ENCODE measurements at places on chromosomes 5 and 9.

- no peaks in the 10 kb centered on the region for H3K36me3 ChIP-seq
- peak; percentile 88 for DNase-seq
- no peak overlapping the region for H3K27ac ChIP-seq
- peaks cover 1% of the 10 kb centered on the region for H3K4me1 ChIP-seq
- no peak overlapping the region for H3K4me3 ChIP-seq
- H3K27me3 ChIP-seq = no peaks in the 10 kb centered on the region
Observed at GRCh38 chr9:116572095-116572748, 114.9 kb upstream of the TRIM32 start.

- DNase-seq = no peak
- no peak overlapping the region for H3K4me3 ChIP-seq
- no peaks in the 10 kb centered on the region for H3K36me3 ChIP-seq
- no peaks in the 10 kb centered on the region for H3K4me1 ChIP-seq
- no peaks in the 10 kb centered on the region for H3K27me3 ChIP-seq
Observed at GRCh38 chr9:115382865-115383264, 264.9 kb upstream of the TNC start.

- no peak overlapping the region for H3K27ac ChIP-seq
- H3K4me3 ChIP-seq = no peak overlapping the region
- H3K36me3 ChIP-seq = no peaks in the 10 kb centered on the region
- H3K4me1 ChIP-seq = no peaks in the 10 kb centered on the region
Observed at GRCh38 chr5:122111460-122111859, 17.9 kb upstream of the ZNF474 start.

GRCh38 chr9:127033061-127033460, 89.4 kb downstream of the ANGPTL2 start:
- no peaks in the 10 kb centered on the region for H3K27me3 ChIP-seq
- H3K4me1 ChIP-seq = 0 out of 2 replicates have a peak, but pooled peaks cover 11% of the 10 kb centered on the region
- no peaks in the 10 kb centered on the region for H3K36me3 ChIP-seq
- no peak overlapping the region for H3K4me3 ChIP-seq

- H3K4me1 ChIP-seq = no peaks in the 10 kb centered on the region
- no peak within 1 kb of the TSS for H3K4me3 ChIP-seq
- no peaks in the 10 kb centered on the region for H3K27me3 ChIP-seq
- peak; percentile 30 for DNase-seq
- no peak within 1 kb of the TSS for H3K27ac ChIP-seq
Observed at GRCh38 chr9:133421615-133422542, at the start of gene ADAMTS13. Gene ADAMTS13, plus strand, starts transcription at chr9:133422367. Its CDS starts 77 bp downstream, at chr9:133422444.

DNA sequence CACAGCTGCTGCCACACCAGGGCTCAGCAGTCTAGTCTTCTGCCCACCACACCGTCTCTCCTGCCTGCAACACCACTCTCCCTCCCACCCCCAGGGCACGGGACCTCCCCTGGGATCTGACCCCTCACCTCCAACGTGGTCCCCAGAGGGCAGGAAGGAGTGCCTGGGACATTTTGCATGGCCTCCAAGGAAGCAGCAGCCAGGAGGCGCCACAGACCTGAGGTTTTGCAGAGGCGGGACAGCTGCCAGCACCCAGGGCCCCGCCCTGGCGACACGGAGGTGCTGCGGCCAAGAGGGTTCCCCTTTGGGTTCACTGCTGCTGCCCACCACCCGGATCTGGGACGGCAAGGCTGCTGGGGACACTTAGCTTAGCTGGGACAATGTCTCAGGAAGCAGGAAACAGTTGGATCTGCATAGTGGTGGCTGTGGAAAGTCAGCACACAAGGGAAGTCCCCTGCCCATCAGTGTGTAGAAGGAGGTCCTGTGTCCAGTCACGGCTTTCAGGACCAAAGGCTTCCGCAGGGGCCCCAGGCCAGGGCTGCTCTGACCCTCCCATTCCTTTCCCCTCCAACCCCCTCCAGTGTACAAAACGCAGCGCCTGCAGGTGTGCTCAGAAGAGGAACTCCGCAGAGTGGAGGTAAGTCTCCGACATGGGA, 13.8 kb downstream of the PROP1 start:
- no peaks in the 10 kb centered on the region for H3K36me3 ChIP-seq
- no peak overlapping the region for H3K27ac ChIP-seq
- H3K4me3 ChIP-seq = no peak overlapping the region
- peaks cover 44% of the 10 kb centered on the region for H3K27me3 ChIP-seq
- DNase-seq = peak; percentile 32

DNA sequence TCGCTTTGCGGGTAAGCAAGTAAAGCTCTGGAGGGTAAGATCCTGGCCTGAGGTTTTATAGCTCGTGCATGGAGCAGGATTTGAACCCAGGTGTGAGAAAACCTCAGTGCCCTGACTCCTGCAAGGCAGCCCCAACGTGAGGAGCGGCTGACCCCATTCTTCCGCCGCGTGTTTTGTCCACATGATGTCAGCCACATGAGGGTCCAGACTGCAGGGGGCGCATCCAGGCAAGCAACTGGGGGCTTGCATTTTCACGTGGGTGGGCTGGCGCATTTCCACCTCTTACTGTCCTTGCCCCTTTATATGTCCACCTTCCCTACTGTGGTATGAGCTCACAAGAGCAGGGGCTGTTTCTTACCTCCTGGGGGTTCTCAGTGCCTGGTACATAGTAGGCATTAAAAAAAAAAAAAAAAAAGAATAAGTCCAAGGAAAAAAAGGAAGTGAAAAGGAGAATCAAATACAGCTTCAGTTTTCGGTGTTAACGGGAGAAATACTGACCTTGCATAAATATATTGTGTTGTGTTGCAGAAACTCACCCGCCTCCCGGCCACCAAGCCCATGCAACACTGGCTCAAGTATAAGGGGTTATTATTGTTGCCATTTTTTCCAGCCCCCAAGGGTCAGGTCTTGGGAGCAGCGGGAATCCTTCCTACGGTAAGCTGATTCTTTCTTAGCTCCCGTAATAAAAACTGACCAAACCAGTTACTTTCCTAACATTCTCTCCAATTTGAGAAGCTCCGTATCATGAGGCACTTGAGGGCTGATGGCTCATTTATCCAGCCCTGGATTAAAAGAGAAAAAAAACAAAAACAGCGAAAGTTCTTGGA, 15.0 kb downstream of the TLX3 start:
- DNase-seq = no peak
- peaks cover 83% of the 10 kb centered on the region for H3K27me3 ChIP-seq
- H3K4me3 ChIP-seq = no peak overlapping the region

- H3K36me3 ChIP-seq = 0 out of 2 replicates have a peak, but pooled peaks cover 10% of the 10 kb centered on the region
- DNase-seq = no peak
- no peaks in the 10 kb centered on the region for H3K27me3 ChIP-seq
Observed at GRCh38 chr5:15938186-15938585, 241.4 kb downstream of the MARCHF11 start.

DNA sequence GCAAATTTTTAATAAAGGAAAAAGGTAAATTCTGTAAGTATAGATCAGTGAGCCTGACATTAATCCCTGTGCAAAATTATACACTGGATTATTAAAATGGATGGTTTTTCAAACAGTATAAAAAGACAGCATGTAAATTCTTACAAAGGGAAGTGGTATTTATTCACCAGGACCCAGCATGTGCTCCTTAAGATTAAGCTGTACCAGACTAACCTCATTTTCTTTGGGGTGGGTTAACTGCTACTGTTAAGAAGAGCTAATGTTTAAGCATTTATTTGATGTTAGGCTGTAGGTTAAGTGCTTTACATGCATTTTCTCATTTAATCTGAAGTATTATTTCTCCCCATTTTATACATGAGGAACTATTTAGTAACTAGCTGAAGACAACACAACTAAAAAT, 60.3 kb upstream of the RFX3 start:
- H3K4me3 ChIP-seq = no peak overlapping the region
- no peaks in the 10 kb centered on the region for H3K36me3 ChIP-seq
- no peaks in the 10 kb centered on the region for H3K4me1 ChIP-seq
- no peak for DNase-seq

DNA sequence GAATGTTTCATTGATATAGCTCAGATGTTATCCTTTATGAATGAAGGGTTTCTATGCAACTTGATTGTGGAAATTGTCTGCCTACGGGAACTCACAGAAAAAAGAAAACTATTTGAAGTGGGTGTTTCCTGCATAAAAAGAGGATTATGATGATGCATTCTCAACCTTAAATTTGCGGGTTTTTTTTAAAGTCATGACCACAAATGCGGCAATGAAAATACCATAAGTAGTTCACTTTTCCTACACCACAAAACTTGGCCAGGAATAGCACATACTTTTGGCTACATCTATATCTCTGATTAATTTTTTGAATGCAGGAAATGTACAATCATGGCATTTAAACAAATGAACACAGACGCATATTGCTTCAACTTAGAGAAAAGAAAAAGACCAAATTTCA, 754.7 kb downstream of the DTWD2 start:
- no peaks in the 10 kb centered on the region for H3K4me1 ChIP-seq
- no peak overlapping the region for H3K4me3 ChIP-seq
- DNase-seq = no peak
- no peaks in the 10 kb centered on the region for H3K27me3 ChIP-seq

GRCh38 chr9:18442629-18443491, 31.1 kb upstream of the ADAMTSL1 start:
- H3K4me3 ChIP-seq = no peak overlapping the region
- no peaks in the 10 kb centered on the region for H3K27me3 ChIP-seq
- peaks cover 49% of the 10 kb centered on the region for H3K4me1 ChIP-seq
- no peaks in the 10 kb centered on the region for H3K36me3 ChIP-seq
- peak; percentile 86 for DNase-seq
- 0 out of 2 replicates have a peak overlapping the region, but pooled peaks have one; percentile 3 for H3K27ac ChIP-seq

DNA sequence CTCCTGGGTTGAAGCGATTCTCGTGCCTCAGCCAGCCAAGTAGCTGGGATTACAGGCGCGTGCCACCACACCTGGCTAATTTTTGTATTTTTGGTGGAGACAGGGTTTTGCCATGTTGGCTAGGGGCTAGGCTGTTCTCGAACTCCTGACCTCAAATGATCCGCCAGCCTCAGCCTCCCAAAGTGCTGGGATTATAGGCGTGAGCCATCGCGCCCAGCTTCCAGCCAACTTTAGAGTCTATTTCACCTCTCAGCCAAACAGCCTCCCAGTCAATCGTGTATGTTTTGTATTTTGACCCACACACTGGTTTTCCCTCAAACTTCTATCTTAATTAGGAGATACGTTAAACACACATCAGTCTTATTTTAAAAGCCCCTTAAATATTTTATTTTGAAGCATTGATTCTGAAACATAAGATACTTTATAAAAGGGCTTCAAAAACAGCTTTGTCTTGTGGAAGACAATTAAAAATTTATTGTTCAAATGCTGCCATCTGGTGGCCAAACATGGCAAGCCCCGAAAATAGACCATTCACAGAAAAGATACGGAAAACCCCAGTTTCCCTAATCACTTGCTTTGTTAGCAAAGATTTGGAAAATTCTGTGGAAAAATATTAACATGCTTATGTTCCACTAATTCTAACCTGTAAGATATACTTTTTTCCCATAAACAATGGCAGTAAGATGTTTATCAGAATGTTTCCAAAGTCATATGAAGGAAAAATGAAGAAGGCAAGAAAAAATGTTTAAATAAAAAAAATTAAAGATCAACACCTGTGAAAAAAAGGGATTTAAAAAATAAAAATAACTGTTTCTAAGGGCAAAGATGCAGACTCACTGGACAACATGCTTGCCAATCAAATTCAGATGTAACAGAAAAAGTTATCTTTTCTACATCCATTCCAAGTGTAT, 33.1 kb downstream of the APTX start:
- H3K27ac ChIP-seq = peak overlapping the region; percentile 71
- H3K4me3 ChIP-seq = no peak overlapping the region
- no peaks in the 10 kb centered on the region for H3K27me3 ChIP-seq
- DNase-seq = peak; percentile 67
- H3K4me1 ChIP-seq = peaks cover 26% of the 10 kb centered on the region
- no peaks in the 10 kb centered on the region for H3K36me3 ChIP-seq

DNA sequence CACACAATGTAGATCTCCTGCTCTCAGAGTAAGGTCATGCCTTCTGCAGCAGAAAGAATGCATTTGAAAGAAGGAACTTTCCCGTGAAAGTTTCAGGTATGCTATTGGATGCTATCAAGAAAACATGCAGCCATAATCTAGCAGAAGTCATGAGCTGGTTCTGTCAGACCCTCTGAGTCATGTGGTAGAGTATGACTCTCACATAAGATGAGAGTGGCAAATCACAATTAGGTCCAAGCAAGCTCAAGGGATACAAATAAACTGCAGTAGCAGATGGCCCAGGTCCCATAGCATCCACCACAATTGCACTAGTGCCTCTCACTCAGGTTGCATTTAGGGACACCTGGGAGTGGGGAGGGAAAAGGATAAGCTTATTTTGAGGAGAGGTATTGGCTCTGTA, 292.8 kb downstream of the ASTN2 start:
- no peaks in the 10 kb centered on the region for H3K27me3 ChIP-seq
- no peak for DNase-seq
- no peaks in the 10 kb centered on the region for H3K36me3 ChIP-seq
- no peak overlapping the region for H3K4me3 ChIP-seq
- H3K27ac ChIP-seq = no peak overlapping the region

DNA sequence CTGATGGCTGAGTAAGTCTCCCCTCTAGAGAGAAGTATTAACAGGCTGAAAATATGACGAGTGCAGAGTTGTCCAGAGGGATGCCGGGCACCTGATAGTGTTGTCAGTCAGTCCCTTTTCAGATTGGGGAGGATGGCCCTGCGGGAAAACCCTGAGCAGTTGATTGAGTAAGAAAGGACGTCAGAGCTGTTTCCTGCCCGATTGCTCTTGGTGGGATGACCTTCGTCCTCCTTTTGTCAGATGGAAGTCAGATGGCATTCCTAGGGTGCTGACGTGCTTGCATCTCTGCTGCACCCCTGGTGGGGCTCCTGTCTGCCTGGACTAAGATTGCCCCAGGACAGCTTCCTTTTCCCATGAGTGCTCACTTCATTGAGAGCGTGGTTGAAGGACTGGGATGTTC, 9.8 kb downstream of the ZNF354B start:
- no peak overlapping the region for H3K4me3 ChIP-seq
- no peak overlapping the region for H3K27ac ChIP-seq
- no peaks in the 10 kb centered on the region for H3K27me3 ChIP-seq
- H3K4me1 ChIP-seq = no peaks in the 10 kb centered on the region
- DNase-seq = no peak

- H3K27ac ChIP-seq = no peak overlapping the region
- peaks cover 10% of the 10 kb centered on the region for H3K27me3 ChIP-seq
- H3K36me3 ChIP-seq = no peaks in the 10 kb centered on the region
- DNase-seq = no peak
- H3K4me1 ChIP-seq = no peaks in the 10 kb centered on the region
Observed at GRCh38 chr5:61766141-61766540, 434.1 kb downstream of the ZSWIM6 start.

- H3K4me1 ChIP-seq = no peaks in the 10 kb centered on the region
- no peak overlapping the region for H3K27ac ChIP-seq
- H3K36me3 ChIP-seq = no peaks in the 10 kb centered on the region
- H3K27me3 ChIP-seq = no peaks in the 10 kb centered on the region
Observed at GRCh38 chr5:146390469-146390868, 51.8 kb downstream of the POU4F3 start.

DNA sequence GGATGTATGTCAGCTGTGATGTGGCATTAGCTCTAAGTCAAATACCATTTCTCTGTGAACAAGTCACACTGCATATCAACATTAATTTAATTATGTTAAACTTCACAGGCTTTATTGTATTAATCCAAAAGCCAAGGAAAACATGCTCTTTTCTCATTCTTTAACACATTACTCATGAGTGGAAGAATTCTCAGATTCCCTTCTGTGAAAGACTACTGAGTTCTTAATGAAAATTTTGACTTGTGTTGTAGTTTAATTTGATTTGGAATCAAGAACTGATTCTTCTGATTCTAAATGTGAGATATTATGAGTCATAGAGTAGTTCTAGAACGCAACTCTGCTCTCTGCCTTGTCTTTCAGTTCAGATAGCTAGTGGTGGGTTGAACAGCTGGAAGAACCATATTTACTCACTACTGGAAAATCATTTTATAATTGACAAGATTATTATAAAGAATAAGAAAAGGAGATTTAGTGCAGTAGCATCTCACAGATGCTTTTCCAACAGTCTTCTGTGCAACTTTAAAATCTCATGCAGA, 90.6 kb downstream of the VCAN start:
- H3K4me1 ChIP-seq = peaks cover 23% of the 10 kb centered on the region
- H3K4me3 ChIP-seq = no peak overlapping the region
- peaks cover 31% of the 10 kb centered on the region for H3K36me3 ChIP-seq
- H3K27ac ChIP-seq = peak overlapping the region; percentile 43

All from GM23248 (cell line).